Epithelial cell of proximal tubule (primary cell): ENCODE measurements at places on chromosomes 3 and 15. TPM values are rescaled to one million over a fixed set of nuclear protein-coding genes. Genes with fewer than 3 reads are reported as not detected.

CLDN16 gene
- 8.5 and 29.7 TPM in 2 replicates for total RNA-seq

SEMA6D gene
- 0.51 and 2.6 TPM in 2 replicates for total RNA-seq

MRAS gene
- total RNA-seq = 12.7 and 17.2 TPM in 2 replicates

FETUB gene
- total RNA-seq = 0.36 TPM in 1 of 2 replicates, not detected in the other

CLDN1 gene
- total RNA-seq = 155 and 169 TPM in 2 replicates

CEMIP gene
- total RNA-seq = 0.06 and 0.07 TPM in 2 replicates

CXCR6 gene
- total RNA-seq = not detected in 2 replicates

SLC25A20 gene
- 7.5 and 12.3 TPM in 2 replicates for total RNA-seq

SCG5 gene
- total RNA-seq = 4.9 and 18.4 TPM in 2 replicates

COL7A1 gene
- total RNA-seq = 47.5 and 211 TPM in 2 replicates

XCR1 gene
- total RNA-seq = not detected in 2 replicates

FBXL2 gene
- total RNA-seq = 10.8 and 13.4 TPM in 2 replicates

MCTP2 gene
- total RNA-seq = 5.0 and 7.5 TPM in 2 replicates

BUB1B gene
- total RNA-seq = 59.8 and 86.4 TPM in 2 replicates

C15orf62 gene
- total RNA-seq = 0.63 and 2.7 TPM in 2 replicates

CCDC14 gene
- total RNA-seq = 41.4 and 41.9 TPM in 2 replicates

ANKRD63 gene
- 0.22 TPM in 1 of 2 replicates, not detected in the other for total RNA-seq
